Bronchial epithelial cell (primary cell): ENCODE measurements at places on chromosomes 11 and 22.

GRCh38 chr22:43860126-43860525 lies 2.2 kb downstream of the SULT4A1 start:
- no peak for DNase-seq

DNA sequence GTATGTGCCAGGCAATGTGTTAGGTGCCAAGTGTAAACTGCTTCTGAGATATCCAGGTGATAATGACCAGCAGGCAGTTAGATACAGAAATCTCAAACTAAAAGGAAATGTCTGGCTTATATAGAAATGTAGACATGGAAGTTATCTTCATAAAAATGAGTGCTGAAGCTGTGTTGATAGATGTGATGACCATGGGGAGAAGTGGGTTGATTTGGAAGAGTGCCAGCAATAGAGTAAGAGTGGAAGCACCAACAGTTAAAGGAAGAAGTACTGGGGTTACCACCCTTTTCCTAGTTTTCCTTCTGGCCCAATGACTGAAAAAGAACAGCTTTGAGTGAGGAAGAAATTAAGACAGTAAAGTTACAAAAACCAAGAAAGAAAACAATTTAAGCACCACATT lies 68.5 kb downstream of the C2CD3 start:
- DNase-seq, result no peak

- DNase-seq, result no peak
These were observed 24.0 kb upstream of the MALAT1 start for GRCh38 chr11:65474864-65475263.

DNA sequence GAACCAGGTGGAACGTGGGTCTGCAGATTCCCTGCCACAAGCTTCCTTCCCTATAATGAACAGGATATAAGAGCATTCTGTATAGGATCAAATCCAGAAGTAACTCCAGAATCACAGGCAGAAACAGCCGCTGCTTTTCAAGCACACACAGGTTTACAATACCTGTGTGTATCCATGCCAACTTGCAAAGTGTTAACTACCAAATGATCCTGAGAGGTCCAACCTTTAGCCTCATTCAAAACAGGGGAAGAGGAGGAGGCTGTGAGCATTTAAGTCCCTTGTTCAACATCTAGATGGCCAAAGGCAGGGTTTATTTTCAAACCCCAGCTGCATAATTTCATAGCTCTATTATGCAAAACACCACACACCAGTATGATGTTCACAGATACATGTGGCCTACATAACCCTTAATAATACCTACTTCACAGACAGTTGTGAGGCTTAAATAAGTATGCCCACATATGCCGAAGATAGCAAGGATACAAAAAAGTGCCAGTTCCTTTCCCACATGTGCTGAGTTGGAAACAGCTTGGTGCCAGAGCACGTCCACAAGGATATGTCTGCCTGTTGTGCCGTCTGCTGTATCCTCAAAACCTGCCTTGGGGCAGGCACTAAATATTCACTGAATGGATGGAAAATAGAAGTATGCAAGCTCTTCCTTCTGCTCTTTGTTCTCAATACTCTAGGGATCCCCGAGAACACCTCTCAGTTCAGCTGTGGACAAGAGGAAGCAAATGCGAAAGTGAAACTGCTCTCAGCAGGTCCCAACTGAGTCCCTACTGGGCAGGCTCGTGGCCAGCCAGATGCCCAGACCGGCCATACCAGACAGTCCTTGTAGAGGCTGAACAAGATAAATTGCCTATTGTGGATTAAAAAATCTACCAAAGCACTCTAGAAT lies 66.8 kb downstream of the LARGE1 start:
- DNase-seq, result peak; percentile 48

DNA sequence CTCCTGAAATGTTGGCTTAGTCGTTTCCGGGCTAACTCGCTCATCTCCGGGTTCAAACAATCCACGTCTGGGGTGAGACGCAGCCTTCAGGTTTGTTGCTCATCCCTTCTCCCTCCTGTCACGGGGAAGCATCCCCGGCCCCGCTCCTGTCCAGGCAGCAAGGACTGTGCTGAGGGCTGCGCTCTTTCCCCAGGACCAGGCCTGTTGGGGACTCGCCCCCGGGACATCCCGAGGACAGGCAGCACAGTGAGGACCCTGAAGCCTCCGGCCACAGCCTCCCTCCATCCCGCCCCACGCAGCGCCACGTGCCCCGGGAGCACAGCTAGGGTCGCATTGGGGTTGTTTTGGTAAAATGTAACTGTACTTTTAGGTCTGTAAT lies 252.0 kb downstream of the BRD1 start:
- no peak for DNase-seq

GRCh38 chr11:68200639-68201038 lies 12.5 kb downstream of the KMT5B start:
- DNase-seq, result peak; percentile 26

- DNase-seq, result no peak
These were observed 638 bp downstream of the NRGN start for GRCh38 chr11:124740277-124740882.

GRCh38 chr22:49525360-49525759 lies 302.3 kb downstream of the BRD1 start:
- DNase-seq, result no peak

- no peak for DNase-seq
These were observed 1.7 kb downstream of the ESRRA start for GRCh38 chr11:64306876-64307622.

GRCh38 chr11:71934213-71934612 lies 5.4 kb downstream of the RNF121 start:
- no peak for DNase-seq

DNA sequence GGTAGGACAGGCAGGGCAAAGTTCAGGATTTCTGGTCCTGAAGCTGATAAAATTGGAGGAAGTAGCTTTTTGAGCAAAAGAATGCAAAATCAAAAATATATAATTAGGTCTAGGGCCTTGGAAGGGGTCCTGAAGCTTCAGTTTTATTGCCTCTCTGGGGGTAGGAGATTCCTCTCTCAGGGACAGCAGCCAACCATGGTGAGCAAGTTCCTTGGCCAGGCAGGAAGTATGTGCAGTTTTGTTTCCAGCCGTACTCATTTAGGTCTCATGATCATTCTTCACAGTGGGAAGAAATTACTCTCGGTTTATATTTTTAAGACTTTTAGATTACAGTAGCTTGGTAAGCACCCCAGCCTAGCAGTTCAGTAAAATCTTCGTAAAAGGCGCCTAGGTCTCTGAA lies 2.9 kb upstream of the RAB38 start:
- DNase-seq, result no peak

GRCh38 chr11:68468217-68468828 lies 7.8 kb downstream of the PPP6R3 start:
- DNase-seq, result no peak

DNA sequence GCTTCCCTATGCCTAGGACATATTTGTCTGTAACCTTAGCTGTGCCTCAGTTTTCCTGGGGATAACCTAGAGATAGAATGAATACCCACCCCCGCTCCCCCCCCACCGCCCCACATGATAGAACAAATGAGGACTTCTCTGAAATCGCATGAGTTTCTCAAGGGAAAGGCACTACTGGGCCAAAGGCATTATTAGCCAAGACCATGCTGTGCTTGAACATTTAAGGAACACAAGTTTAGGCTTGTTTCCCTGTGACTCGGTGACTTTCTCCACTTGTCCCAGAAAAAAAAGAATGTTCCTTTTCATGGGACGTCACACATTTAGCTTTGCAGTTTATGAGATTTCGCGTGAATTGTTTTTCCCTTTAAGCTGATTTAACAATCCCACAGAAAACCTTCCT lies 51.4 kb upstream of the CRTAM start:
- peak; percentile 57 for DNase-seq
